ENCODE measurements at places on chromosomes 16 and 17.
A peak's percentile ranks its signal among the peaks of the same experiment; 100 is the strongest.

DNA sequence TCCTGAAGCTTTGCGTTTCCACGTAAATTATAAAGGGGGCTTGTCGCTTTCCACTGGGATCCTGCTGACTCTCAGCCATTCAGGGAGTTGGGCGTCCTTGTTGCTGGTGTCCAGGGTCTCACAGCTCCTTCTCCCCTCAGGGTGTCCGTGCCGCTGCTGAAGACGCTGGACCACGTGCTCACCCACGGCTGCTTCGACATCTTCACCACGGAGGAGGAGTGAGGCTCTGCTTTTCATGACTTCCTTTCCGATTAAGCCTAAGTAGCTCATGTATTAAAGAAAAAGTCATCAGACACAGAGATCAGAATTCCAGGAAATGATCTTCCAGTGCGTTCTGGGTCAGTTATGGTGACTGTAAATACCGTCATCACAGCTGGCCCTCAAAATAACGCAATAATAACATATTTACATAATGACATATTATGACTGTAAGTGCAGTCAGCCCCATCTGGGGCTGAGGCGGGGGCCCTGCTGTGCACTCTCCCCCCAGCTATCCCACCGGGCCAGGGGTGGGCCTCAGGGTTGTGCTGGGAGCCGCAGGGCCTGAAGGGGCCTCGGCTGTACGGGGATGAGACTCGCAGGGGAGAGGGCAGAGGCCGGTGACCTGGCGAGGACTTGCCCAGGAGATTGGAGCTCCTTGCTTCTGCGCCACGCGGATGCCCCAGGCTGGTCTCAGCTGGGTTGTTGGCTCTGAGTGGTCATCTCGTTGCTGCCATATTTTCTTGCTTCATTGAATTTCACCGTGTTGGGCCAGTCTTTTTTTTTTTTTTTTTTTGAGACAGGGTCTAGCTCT is 92.9 kb upstream of the ZNF750 start:
- no peak for DNase-seq

DNA sequence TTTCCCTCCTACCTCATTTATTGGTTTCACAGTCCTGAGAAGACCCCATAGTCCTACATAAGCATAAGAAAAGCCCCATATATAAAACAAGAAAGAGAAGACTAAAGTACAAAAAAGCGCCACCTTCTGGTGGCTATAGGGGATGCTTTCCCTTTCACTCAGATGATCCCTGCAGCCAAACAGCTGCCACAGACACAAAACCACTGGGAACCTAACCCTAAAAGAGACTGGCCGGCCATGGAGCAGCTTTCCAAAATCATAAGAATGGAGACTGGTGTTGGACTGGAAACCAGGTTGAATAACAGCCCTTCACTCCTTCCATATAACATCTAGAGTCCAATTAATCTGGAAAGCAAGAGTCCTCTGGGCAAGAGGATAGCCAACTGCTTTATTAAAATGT is 11.4 kb downstream of the DYNC1LI2 start:
- DNase-seq = peak; percentile 60

DNA sequence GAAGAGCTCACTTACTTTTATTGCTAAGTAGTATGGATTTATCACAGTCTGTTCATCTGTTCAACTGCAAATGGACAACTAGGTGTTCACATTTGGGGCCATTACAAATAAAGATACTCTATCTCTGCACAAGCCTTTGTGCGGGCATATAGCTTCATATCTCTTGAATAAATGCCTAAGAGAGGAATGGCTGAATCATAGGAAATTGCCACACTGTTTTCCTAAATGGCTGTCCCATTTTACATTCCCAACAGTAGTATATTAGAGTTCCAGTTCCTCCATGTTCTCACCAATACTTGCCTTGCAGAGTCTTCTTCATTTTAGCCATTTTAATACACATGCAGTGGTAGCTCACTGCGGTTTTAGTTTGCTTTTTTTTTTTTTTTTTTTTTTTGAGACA is 20.5 kb downstream of the NSMCE1 start:
- DNase-seq = no peak

GRCh38 chr17:36889770-36890349 is 47.4 kb upstream of the LHX1 start:
- no peak for DNase-seq

DNA sequence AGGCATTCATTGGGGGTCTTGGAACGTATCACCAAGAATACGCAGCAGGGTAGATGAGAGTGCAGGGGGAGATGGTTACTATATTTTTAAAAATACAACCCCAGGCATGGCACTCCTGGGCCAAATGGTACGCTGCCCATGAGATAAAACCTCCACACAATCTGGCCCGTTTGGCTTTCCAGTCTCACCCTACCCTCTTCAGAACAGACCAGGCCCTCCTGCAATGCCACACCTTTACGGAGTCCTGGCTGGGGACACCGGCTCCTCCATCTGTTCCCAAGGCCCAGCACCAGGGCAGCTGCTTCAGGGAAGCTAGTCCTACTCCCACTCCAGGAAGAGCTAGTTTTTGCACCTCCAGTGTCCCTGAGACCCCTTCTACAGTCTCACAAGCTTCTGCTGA is 24.4 kb downstream of the SNN start:
- DNase-seq = no peak

- DNase-seq = no peak
These were observed 49.8 kb downstream of the SHISA6 start for GRCh38 chr17:11290814-11291213.

- DNase-seq = no peak
These were observed 28.7 kb upstream of the GAS7 start for GRCh38 chr17:10226930-10227695.

DNA sequence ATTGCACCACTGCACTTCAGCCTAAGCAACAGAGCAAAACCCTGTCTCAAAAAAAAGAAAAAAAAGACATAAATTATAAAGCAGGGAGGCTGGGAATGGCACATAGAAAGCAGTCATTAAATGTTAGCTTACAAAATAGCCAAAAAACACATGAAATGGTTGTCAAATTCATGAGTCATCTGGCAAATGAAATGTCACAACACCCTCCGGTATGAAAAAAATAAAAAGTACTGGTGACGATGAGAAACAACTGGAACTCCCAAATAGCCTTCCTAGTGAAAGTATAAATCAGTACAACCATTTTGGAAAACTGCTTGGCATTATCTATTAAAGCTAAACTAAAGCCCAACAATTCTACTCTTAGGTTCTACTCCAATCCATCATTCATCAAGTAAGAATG is 3.5 kb upstream of the KATNB1 start:
- no peak for DNase-seq

- no peak for DNase-seq
These were observed 15.4 kb downstream of the FOXF1 start for GRCh38 chr16:86525696-86526095.

GRCh38 chr17:47896672-47897490 is 845 bp downstream of the SP2 start:
- DNase-seq = peak; percentile 74

DNA sequence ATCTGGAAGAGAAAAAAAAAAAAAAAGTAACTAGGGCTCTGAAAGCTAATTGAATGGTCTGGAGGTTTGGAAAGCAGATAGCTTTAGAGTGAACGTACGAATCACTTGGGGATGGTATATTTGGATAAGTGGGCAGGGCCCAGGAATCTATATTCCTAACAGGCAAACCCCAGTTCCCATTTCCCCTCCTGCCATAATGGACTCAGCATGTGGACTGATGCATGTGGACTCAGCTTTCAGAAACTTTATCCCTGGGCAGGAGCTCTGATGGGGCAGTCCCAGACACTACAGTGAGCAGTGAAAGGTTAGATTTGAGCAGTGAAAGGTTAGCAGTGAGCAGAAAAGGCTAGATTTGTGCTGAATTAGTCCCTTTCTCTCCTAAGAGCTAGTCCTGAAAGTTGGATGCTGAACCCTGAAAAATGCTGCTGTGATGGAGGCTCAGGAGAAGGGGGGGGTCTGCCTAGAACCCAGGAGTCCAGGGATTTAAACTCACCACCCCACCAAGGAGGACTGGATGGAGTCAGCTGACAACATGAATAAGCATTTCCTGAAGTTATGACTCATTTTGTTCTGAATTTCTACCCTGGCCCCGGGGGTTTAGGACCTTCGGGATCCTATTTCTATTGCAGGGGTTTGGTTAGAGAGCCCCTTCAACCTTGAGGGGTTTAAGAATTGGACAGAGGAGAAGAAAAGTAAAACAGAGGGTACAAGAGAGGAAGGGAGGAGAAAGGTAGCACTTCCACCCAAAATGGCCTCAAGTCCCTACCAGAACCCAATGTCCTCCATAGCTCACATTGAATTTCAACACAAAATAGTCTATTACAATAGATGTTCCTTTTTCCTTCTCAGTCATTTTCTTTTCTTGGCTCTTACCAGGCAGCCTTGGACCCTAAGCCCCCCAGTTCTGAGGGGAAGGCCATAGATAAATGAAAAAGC is 10.3 kb upstream of the FZD2 start:
- no peak for DNase-seq

DNA sequence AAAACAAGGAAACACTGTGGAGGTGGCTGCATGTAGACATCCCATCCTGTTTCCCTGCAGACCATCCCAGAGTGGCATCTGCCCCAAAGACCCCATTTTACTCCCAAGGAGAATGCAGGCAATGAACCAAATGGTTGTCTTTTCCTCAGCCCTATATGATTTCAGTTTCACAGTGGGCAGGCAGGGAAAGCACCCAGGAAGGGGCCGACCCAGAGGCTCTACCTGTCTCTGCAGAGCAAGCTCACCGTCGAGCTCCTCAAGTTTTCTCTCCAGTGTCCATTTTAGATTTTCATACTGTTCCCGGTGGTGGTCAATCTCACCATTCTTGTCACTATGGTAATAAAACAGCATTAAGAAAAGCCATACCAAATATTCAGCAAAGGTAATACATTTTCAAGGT is 14.6 kb downstream of the CCDC57 start:
- no peak for DNase-seq

- DNase-seq = no peak
These were observed 131.5 kb upstream of the TNRC6C start for GRCh38 chr17:77827039-77827438.

GRCh38 chr16:13883881-13884280 is 36.1 kb upstream of the ERCC4 start:
- no peak for DNase-seq

DNA sequence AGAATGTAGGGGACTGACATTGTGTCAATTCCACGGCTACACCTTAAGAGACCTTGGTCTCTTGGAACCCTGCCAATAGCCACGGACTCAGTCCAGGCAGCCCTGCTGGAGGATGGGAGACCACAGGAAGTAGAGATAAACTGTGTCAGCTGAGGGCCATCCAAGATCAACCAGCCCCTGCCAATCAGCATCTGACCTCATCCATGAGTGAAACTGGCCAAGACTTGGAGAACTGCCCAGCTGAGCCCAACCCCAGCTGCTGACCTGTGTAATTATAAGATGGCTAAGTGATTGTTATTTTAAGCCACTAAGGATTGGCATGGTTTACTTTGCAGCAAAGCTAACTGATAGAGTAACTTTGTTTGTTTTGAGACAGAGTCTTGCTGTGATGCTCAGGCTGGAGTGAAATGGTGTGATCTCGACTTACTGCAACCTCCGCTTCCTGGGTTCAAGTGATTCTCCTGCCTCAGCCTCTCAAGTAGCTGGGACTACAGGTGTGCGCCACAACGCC is 13.3 kb upstream of the YWHAE start:
- DNase-seq = no peak

- no peak for DNase-seq
These were observed 10.6 kb upstream of the CCL5 start for GRCh38 chr17:35890774-35891155.

DNA sequence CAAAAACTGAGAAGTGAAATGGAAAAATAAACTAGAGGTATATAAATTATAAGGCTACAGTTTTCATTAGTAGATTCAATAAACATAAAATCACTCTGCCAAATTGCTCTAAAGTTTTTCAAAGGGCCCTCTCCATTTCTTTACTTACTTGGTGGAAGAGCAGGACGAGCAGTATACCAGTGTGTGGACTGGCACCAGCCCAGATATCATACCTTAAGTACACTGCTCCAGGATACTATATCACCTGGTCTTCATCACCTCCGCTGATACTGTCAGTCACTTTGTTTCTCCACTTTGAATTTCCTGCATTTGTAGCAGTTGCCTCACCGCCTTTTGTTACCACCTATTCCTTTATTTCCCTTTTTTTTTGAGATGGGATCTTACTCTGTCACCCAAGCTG is 37.6 kb downstream of the MAP3K3 start:
- no peak for DNase-seq

- DNase-seq = no peak
These were observed 9.6 kb downstream of the ERBB2 start for GRCh38 chr17:39709319-39709997.

- DNase-seq = no peak
These were observed 79.3 kb downstream of the MRC2 start for GRCh38 chr17:62706598-62707424.

DNA sequence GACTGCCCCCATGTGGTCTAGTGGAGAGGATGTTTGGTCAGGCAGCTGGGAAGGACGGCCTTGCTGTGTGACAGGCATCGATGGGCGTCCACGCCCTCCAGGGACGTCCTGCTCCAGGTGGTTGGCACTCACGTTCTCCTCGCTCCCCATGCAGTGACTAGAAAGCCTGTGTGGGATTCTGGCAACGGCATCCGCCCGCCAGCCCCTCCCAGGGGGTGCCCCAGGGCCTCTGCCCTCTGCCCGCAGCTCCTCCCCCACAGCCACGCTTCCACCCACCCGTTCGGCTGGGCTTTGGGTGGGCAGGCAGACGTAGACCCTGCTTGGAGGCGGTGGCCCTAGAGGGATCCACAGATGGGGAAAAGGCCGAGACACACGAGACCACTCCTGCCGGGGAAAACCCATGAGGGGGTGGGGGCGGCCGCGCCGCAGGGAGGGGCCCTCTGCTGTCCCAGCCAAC is 4.7 kb upstream of the IL17C start:
- DNase-seq = no peak

- DNase-seq = peak; percentile 74
These were observed 28.8 kb downstream of the ZCCHC14 start for GRCh38 chr16:87463722-87464690.

- DNase-seq = no peak
These were observed at the start of gene SECTM1 for GRCh38 chr17:82333279-82334171. Gene SECTM1, minus strand, starts transcription at chr17:82333766. Its CDS starts 6,526 bp downstream, at chr17:82327240.

DNA sequence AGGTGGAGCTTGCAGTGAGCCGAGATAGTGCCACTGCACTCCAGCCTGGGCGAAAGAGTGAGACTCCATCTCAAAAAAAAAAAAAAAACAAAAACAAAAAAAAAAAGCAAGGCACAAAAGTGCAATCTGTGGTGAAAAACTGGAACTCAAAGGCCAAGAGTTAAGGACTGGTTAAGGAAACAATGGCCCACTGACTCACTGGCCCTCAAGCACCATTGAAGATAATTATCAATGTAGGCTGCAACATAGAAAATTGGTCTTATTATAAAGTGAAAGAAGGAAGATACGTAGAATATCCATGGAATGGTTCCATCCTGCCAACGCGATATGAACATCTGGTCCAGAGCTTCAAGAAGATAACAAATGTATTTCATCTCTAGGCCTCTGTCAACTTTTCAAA is 444.2 kb downstream of the SOX9 start:
- no peak for DNase-seq

GRCh38 chr17:19460700-19461099 is 49.7 kb downstream of the RNF112 start:
- no peak for DNase-seq

DNA sequence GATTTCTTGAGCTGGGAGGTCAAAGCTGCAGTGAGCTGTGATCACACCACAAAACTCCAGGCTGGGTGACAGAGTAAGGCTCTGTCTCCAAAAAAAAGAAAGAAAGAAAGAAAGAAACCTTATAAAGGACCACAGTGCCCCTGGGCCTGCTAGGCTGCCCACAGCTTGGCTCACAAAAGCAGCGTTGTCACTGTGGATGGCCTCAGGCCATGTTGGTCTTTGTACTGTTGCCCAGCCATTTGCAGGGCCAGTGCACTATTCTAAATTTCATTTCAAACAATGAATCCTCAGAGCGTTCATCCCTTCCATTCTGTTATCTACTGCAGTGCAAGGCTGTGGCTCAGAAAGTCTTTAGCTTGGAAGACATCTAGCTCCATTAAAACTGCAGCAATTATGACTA is 208.4 kb downstream of the SLC39A11 start:
- no peak for DNase-seq

All from Kasumi-1 (cell line).